ENCODE measurements at places on chromosomes 3 and 15.

DNA sequence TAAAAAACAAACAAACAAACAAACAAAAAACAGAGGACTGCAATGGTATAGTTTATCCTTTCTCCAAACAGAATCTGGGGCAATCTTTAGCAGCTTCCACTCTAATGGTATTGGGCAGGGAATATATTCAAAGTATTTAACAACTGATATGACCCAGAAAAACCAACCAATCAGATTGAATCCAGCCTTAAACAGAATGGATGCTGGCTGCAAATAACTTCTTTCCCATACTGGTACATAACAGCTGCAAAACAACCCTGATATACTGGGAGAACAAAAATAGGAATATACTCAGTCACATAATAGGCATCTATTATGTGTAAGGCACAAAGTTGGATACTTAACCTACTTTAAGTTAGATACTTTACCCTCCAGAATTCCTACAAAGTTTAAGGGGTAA, 49.1 kb downstream of the UBR1 start:
- no peak for DNase-seq

DNA sequence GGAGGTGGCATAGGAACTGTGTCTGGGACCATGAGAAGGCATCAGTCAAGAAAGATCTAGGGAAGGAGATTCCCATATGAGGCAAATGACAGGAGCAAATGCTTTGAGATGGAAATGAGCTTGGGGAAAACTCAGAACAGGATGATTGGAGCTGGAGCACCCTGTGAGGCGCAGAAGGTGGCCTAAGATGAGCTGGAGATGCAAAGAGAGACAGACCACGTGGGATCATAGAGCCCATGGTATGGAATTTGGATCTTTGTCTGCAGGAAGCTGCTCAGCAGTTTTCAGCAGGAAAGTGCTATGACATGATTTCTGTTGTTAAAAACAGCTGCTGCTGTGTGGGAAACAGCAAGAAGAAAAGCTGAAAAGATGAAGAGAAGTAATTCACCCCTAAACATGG, 310.6 kb downstream of the MAGI1 start:
- no peak for DNase-seq

DNA sequence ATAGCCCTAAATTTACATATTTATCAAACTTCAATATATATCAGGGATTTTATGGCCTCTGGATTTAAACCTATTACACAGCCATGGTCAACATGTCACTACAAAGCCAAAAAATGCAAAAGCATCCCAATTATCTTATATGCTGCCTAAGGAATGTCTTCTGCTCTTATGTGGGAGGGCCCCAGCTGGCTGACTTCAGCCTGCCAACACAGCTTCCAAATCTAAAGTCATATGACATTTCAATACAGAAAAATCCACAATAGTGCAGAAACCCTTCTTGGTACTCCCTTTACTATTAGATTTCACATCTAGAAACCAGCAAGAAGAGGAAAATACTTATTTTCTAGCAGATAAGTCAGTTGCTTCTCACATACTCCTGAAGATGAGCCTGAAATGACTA, 6.4 kb downstream of the PFN2 start:
- DNase-seq = no peak

DNA sequence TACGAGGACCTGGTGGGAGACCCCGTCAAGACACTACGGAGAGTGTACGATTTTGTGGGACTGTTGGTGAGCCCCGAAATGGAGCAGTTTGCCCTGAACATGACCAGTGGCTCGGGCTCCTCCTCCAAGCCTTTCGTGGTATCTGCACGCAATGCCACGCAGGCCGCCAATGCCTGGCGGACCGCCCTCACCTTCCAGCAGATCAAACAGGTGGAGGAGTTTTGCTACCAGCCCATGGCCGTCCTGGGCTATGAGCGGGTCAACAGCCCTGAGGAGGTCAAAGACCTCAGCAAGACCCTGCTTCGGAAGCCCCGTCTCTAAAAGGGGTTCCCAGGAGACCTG, 2.5 kb downstream of the CHST2 start:
- DNase-seq = no peak

DNA sequence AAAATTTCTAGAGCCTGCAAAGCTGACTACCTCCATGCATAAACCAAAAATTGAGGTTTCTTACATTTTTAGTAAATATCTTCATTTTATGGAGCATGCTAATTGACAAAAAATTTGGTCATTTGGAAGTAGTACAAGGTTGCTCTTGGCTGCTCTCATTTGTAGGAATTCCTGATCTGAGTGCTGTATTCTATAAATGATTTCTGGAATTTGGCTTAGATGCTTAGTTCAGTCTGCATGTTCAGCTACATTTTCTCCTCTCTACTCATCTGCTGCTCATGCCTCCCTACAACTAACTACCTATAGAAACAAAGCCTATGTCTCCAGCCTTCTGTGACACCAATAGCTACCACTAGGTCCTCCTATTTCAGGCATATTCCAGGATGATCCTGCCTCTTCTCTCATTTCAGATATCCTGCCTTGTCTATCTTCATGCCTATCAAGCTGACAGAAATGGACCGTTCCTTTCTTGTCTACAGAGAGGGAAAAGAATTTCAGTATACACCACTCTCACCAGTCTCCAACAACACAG, 901.1 kb downstream of the TBL1XR1 start:
- DNase-seq = no peak

DNA sequence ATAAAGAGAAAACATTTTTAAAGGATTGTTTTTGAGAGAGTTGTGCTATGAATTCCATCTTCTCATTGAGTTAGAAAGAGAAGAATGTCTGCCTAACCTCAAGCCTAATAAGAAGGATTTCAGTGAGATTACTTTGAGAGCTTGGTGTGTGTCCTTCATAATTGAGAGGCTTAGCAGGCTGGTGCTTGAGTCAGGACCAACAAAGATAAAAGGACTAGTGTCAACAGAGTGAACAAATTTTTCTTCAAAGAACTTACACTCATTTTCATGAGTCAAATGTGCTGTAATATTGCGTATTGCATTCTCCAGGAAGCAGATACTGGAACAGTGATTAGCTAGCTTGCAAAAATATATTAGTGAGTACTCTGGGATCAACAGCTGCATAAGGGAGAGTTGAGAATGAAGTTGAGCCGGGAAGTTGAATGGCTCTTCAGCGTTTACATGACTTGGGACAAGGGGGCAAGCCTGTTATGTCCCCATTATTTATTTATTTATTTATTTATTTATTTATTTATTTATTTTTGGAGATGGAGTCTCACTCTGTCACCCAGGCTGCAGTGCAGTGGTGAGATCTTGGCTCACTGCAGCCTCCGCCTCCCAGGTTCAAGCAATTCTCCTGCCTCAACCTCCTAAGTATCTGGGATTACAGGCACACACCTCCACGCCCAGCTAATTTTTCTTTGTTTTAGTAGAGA, 37.5 kb upstream of the SLITRK3 start:
- no peak for DNase-seq

DNA sequence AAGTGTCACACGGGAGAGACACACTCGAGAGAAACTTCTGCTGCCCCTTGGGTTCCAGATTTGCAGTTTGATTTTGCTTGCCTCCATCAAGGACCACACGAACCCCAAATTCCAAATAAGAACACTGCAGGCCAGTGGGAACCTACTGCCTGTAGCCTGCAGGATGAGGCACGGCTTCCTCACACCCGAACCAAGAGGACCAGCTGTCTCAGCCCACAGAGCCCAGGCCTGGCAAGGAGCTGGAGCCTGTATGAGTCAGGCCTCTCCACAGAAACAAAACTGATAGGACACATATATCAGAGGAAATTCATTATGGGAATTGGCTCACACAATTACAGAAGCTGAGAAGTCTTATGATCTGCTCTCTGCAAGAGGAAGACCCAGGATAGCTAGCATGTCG, 188.1 kb upstream of the NSMCE3 start:
- DNase-seq = no peak
